ENCODE measurements at places on chromosomes 7 and 10. TPM values are rescaled to one million over a fixed set of nuclear protein-coding genes. Genes with fewer than 3 reads are reported as not detected.

The TEX47 gene
- not detected for total RNA-seq

The CADPS2 gene
- 7.5 TPM for total RNA-seq

The UCMA gene
- not detected for total RNA-seq

The MAGI2 gene
- 0.22 TPM for total RNA-seq

The HYAL4 gene
- not detected for total RNA-seq

The SPDYE2B gene
- total RNA-seq, result not detected

The FAM221A gene
- 2.2 TPM for total RNA-seq

The ENTPD7 gene
- total RNA-seq, result 12.3 TPM

The CRCP gene
- 28.4 TPM for total RNA-seq

The NKX2-3 gene
- total RNA-seq, result not detected

The GCK gene
- 0.34 TPM for total RNA-seq

The LRMDA gene
- 4.8 TPM for total RNA-seq

The SLC26A3 gene
- total RNA-seq, result 0.54 TPM

The METTL27 gene
- total RNA-seq, result 30.4 TPM

The CFTR gene
- total RNA-seq, result not detected

The HKDC1 gene
- total RNA-seq, result 1.7 TPM

The ANKRD1 gene
- total RNA-seq, result not detected

The SOSTDC1 gene
- 0.20 TPM for total RNA-seq

Data from HCT116 (cell line).